ENCODE measurements at places on chromosomes 5 and 9.

- no peak for DNase-seq
Observed at GRCh38 chr9:107261106-107261505, 22.0 kb upstream of the RAD23B start.

- DNase-seq = no peak
Observed at GRCh38 chr9:92342825-92343488, 17.2 kb downstream of the CENPP start.

DNA sequence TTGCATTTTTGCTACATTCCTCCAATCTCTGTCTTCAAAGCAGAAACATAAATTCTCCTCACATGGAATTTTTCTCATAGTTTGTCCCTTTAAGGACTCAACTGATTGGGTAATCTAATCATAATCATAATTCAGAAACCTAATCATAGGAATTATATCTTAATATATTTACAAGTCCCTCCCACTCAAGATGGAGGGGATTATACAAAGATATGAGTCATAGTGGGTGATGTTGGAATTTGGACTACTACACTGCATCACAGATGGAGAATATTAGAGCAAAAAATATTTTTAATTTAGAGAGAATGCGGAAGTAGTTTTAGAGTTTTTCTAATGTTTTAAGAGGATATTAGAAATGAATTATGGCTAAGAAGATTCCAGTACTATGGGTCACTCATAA is 1034.0 kb downstream of the DTWD2 start:
- DNase-seq = no peak

- DNase-seq = peak; percentile 50
Observed at GRCh38 chr9:29212397-29213387, 1639.4 kb upstream of the C9orf72 start.

DNA sequence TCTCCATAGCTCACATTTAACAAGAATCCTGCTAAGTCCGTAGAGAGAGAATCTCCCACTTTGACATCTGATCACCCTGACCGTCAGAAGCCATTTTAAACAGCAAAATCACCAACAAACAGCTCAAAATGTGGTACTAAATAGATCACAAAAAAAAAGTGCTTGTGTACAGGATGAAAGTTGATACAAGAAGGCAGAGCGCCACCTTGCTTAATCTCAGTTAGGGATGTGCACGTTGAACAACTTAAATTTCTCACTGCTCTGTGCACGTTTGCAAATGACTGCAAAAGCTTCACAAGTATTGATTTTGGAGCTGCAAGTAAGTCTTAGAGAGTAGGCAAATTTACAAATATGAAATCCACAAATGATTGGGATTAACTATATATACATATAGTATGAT is 63.1 kb upstream of the NREP start:
- no peak for DNase-seq

DNA sequence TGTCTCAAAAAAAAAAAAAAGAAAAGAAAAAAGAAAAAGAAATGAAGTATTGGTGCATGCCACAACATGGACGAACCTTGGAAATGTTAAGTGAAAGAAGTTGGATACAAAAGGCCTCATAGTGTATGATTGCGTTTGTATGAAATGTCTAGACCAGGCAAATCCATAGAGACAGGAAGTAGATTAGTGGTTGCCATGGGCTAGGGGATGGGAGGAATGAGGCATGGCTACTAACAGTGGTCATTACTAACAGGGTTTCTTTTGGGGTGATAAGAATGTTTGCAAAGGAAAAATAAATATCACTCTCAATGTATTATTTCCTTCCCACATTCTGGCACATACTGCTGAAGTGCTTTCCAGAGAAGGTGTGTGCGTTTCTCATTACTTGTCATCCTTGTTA is 44.1 kb downstream of the UGCG start:
- DNase-seq = no peak

- no peak for DNase-seq
Observed at GRCh38 chr5:148913493-148913892, 87.1 kb downstream of the ADRB2 start.

- DNase-seq = no peak
Observed at GRCh38 chr9:123002754-123003153, 30.7 kb upstream of the GPR21 start.

GRCh38 chr5:72216756-72217155 is 103.3 kb downstream of the MRPS27 start:
- DNase-seq = no peak

DNA sequence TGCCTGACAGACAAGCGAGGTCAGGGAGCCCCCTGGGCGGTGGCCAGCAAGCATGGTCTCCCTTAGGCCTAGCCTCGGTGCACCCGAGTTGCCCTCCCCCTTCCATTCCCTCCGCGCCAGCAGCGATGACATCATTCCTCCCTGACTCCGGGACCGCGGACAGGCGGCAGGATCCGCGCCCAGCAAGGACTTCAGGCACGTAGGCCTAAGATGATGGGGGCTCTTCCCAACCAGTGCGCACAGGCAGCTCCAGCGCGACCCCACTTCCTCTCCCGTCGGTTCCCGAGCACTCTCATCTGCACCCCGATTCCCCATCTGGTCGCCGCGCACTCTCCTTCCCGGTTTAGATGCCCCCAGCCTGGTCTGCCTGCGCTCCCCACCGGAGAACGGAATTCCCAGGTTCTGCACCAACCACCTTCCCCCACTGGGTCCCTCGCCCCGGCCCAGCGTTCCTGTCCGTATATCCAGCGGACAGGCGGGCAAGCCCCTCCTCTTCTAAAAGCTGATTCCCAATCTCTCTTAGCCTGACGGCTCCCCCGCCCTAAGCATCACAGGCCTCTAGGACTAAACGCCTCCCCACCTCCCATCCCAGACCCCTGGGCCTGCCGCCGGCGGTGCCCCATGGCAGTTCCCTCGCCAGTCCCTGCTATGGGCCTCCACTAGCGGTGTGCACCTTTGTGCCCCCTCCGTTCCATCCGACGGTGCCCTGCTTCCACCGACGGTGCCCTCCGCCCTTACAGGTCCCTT is 931 bp downstream of the FAM219A start:
- DNase-seq = peak; percentile 68

- no peak for DNase-seq
Observed at GRCh38 chr9:89077519-89077918, 86.3 kb downstream of the S1PR3 start.

GRCh38 chr9:98990181-98990870 is 46.6 kb downstream of the COL15A1 start:
- DNase-seq = no peak

- no peak for DNase-seq
Observed at GRCh38 chr9:97806721-97807120, 46.3 kb upstream of the FOXE1 start.

- DNase-seq = no peak
Observed at GRCh38 chr5:173883347-173883924, 4.7 kb upstream of the CPEB4 start.

GRCh38 chr5:16570121-16570815 is 46.5 kb downstream of the RETREG1 start:
- no peak for DNase-seq

DNA sequence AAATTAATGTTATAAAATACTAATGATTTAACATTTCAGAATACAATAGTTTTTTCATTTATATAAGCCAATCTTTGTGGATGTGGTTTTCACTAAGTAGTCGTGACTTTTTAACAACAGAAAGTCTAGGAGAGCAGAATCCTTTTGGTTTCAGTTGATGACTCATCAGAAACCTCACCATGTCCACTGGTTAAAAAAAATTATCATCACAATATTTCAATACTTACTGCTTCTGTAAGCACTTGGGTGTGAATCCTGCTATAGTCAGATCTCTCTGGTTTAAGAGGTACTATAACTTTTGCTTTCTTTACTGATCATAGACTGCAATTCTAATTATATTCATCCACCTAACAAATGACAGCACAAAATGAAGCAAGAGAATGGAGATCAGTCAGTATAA is 77.2 kb downstream of the MRPS30 start:
- DNase-seq = no peak

DNA sequence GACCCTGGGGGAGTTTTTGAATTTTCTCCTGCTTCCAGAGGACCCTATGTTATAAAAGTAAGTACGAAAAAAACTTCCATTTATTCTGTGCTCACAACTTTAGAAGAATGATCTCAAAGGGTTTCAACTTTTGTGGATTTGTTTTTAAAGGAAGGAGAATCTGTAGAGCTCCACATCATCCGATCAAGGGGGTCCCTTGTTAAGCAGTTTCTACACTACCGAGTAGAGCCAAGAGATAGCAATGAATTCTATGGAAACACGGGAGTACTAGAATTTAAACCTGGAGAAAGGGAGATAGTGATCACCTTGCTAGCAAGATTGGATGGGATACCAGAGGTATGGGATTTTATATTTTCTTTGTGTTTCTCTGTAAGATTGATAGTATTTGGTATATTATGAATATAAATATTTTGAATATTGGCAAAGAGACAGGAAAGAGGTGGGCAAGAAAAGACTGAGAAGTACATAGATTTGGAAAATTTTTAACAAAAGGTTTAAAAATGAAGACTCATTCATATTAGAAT is 84.2 kb downstream of the ADGRV1 start:
- no peak for DNase-seq

GRCh38 chr9:88757406-88758010 is 222.5 kb downstream of the NXNL2 start:
- no peak for DNase-seq

GRCh38 chr5:104171958-104172690 is 609.5 kb upstream of the NUDT12 start:
- DNase-seq = no peak

DNA sequence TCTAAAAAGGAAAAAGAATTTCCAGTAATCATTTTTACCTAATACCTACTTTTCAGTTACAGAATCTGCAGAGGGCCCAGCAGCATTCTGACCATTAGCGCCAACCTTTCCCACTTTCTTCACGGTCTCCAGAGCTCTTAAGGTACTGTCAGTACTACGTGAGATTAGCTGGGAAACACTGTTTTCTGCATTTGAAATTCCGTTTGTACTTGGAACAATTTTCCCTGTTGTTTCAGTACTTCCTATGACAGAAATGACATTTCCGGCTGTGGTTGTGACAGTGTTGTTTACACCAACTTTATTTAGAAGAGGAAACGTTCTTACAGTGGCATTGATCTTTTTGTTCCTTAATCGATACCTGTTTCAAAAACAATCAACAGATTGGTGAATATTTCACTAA is 36.9 kb upstream of the PDCL start:
- no peak for DNase-seq

- DNase-seq = no peak
Observed at GRCh38 chr5:28691526-28691925, 1653.1 kb upstream of the CDH9 start.

GRCh38 chr5:1010181-1010510 is 1.5 kb downstream of the NKD2 start:
- no peak for DNase-seq

DNA sequence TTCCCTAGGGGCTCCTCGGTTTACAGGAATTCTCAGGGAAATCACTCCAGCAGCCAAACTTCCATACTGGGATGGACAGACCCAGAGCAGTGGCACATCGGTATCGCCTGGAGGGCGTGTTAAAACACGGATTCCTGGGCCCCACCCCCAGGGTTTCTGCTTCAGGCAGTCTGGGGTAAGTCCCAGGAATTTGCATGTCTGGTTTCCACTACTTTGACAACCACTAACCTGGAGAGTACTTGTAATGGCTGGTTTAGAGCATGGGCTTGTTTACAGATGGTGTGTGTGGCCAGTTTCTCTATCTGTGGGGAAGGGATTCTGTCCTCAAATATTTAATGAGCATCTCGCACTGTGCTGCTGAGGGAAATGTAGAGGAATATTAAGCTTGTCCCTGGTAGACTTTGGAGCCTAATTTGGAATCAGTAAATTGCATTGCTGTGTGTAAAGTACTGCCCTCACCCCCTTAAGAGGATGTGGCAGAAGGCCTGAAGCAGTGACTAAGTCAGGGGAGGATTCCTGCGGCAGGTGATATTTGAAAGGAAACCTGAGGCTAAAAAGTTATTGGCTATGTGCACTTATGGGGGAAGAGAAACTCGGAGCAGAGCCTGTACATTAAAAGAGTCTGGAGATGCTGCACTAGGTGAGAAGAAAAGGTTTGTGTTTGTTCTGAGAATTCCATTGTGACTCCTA is 18.6 kb upstream of the TJP2 start:
- peak; percentile 72 for DNase-seq

DNA sequence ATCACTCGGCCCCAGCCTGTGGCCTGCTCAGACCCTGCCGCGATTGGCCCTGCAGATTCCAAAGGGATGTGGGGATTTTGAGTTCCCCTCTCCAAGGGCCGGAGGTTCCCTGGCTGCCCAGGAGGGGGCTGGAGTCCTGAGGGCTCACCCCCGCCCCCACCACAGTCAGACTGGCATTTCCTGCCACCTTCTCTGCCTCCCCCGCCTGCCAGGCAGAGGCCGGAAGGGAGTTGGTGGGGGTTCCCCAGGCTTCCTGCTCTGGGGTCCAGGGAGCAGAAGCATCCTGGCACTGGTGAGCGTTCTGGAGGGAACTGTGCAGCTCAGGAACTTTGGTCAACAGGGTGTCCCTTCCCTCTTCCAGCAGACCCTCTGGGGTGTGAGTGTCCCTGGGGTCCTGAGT is 70.6 kb downstream of the RXRA start:
- no peak for DNase-seq

DNA sequence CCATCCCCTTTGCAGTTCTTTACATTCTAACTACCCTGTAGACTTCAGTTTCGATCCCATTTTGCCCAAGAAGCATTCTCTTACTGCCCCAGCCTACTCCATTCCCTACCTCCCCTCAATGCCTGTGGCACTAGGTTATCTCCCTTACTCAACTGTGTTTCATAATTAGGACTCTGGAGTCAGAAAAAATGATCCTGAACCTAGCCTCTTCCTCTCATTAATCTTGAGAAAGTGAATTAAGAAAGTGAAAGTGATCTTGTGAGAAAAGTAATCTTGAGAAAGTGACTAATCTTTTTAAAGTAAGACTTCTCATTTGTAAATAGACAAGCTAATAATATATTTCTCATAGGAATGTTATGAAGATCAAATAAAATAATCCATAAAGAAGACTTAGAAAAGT is 444.0 kb upstream of the TRPC7 start:
- DNase-seq = no peak

- no peak for DNase-seq
Observed at GRCh38 chr5:56360816-56361215, 127.7 kb upstream of the ANKRD55 start.

All from WTC11 (cell line).